Esophagus squamous epithelium (tissue), 5 donors: ENCODE measurements at places on chromosomes 11 and 22.

DNA sequence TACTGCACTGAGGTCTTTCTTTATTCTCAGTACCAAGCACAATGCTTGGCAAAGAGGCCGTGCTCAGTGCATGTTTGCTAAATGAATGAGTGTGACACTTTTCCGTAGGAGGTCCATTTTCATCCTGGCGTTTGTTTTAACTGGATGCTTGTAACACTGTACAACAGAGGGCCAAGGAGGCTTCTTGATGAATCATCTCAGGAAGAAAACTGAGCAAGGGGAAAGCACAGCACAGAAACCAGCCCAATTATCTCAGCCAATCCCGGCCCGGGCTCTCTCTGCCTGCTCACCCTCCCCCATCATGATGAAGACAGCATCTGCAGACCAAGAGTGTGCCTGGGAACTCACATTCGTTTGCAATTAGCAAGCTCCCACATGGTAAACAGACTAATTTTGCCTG is 570.3 kb downstream of the OPCML start:
- DNase-seq = no peak

DNA sequence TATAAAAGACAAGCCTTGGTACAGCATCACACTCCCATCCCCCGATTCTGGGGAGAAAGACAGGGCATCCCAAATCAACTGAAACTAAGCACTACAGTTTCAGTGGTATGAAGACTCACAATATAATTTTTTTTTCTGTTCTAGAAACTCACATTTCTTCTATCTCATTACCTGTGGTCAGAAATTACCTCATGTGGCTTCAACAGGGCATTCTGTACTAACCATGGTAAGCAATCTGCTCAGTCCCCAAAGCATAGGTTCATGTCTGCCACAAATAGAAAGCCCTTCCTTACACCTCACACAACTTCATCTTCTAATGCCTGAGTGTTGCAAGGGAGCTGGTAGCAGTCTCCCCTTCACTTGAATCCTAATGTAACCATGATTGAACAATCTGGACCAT is 147.4 kb upstream of the POU2AF2 start:
- no peak for DNase-seq

GRCh38 chr11:111001986-111002611 is 243.4 kb upstream of the POU2AF2 start:
- no peak for DNase-seq

DNA sequence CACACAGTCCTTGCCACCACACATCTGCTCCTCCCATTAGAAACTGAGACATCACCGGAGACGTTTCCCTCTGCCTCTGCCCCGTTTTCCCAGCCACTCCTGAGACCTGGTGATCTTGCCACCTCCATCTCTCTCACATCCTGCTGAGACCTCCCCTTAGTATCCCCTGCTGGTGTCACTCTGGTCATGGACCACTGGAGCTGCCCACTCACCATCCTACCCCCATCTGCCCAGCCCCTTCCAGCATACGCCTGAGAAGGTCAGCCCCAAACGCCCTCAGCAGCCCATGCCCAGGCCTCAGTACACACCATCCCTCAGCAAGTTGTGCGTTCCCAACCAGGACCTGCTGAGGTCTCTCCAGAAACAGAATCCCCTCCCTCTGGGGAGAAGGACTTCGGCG is 64.3 kb downstream of the SHANK2 start:
- DNase-seq = no peak

GRCh38 chr11:9315078-9315688 is 790 bp upstream of the TMEM41B start:
- DNase-seq = no peak

DNA sequence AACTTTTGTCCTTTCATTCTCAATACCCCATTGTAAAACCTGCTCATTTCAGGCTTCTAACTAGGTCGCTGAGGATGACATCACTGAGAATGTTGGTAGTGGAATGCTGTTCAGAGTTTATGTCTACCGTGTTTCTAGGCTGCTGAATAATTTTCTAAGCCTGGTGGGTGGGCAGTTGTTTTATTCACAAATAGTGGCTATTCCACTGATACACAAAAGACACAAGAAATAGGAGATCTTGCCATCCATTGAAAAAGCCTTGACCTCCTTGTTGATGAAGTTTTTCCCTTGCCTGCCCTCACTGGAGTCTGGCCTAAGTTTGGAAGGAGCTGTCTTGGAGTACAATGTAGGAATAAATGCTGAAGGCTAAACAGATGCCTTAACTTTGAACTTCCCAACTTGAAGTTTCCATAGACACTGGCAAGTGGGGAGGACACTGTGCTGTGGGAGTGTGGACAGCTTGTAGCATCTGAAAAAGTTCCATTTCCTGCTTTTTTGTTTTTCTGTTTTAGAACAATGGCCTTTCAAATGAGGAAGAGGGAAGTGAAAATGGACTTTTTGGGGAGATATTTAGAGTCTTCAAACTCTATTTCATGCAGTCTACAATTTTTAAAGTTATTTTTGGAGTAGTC is 59.2 kb downstream of the TRIM44 start:
- DNase-seq = no peak

- no peak for DNase-seq
Measured at GRCh38 chr11:59678813-59679165, 10.0 kb upstream of the PATL1 start.

GRCh38 chr11:95156133-95156721 is 66.6 kb downstream of the ENDOD1 start:
- no peak for DNase-seq

GRCh38 chr22:44541671-44542319 is 43.8 kb upstream of the RTL6 start:
- no peak for DNase-seq

GRCh38 chr22:27937453-27937852 is 18.4 kb upstream of the PITPNB start:
- DNase-seq = no peak

DNA sequence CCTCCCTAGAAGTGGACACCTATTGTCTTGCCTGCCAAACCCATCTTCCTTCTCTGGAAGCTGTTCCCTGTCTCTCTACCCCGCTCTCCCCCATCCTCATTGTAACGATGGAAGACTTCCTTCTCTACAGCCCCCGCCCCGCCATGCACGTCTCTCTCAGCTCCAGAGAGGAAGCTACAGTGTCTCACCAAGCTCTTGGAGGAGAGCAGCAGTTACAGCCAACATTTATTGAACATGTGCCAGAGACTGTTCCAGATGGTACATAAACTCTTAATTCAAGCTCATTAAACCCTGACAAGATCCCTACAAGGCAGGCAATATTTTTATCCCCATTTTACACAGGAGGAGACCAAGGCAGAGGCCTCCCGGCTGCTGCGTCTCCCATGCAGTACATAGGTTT is 15.1 kb downstream of the MCHR1 start:
- no peak for DNase-seq

DNA sequence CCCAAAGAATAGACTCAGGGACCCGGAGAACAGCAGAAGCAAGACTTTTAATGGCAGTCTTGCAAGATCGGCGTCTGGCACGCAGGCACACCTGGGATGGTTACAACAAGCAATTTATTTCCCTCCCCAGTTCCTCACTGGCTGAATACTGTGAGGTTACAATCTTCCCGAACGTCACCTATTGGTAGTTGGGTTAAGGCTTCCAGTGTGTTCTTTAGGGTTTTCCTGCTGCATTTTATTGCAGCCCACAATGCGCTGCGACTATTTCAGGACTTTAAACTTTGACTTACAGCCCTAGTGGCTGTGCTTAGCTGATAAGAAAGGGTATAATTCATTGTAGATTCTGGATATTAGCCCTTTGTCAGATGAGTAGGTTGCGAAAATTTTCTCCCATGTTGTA is 11.5 kb upstream of the TRIM68 start:
- no peak for DNase-seq

DNA sequence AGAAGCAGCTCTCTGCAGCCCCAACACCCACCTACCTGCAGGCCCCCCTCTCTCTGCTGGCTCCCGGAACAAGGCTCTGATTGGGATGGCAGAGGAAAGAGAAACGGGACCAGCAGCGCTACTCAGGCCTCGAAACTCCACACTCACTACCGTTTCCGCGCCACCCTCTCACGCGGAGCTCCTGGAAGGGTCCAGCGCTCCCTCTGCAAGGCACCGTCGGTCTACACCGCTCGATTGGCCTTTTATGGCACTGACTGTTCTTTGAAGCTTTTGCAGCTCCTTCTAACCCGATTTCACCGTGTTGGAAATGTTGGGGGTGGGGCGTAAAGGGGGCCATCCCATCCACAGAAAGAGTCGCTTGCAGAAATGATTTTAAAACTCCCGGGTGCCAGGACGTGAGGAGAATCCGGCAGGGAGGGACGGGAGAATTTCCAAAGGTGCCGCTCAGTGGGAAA is 323 bp upstream of the PANX1 start:
- DNase-seq = no peak

DNA sequence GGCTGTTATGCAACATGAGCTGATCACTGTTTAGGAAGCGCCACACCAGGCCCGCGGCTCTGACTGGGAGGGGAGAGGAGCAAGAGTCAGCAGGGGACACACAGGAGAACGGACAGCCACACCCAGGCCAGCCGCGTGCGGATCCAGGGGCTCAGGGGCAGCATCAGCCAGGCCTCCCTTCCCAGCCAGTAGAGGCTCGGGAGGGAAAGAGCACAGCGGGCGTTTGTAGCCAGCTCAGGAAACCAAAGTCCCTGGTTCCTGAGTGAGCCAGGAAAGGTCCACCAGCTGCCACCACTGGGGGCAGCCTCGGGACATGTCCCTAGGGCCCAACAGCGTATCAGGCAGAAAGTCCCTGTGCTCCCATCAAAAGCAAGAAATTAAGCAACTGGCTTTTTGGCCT is 71.8 kb upstream of the PITPNB start:
- DNase-seq = no peak

DNA sequence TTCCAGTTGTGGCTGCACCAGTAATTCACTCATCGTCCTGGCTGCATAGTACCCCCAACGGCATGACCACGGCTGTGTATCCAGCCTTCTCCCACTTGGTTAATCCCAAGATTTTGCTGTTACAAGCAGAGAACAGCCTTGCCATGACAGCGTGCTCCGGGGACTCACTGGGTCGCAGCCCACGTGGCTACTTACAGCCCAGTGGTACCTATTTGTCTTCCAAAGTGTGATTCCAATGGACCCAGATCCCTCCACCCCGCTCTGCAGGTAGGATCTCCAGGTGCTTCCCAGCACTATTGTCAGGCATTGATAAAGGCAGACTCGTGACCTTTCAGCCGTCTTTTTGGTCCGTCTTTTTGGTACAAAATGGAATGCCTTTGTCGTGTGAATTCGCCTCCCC is 119.0 kb upstream of the FGF3 start:
- DNase-seq = no peak

DNA sequence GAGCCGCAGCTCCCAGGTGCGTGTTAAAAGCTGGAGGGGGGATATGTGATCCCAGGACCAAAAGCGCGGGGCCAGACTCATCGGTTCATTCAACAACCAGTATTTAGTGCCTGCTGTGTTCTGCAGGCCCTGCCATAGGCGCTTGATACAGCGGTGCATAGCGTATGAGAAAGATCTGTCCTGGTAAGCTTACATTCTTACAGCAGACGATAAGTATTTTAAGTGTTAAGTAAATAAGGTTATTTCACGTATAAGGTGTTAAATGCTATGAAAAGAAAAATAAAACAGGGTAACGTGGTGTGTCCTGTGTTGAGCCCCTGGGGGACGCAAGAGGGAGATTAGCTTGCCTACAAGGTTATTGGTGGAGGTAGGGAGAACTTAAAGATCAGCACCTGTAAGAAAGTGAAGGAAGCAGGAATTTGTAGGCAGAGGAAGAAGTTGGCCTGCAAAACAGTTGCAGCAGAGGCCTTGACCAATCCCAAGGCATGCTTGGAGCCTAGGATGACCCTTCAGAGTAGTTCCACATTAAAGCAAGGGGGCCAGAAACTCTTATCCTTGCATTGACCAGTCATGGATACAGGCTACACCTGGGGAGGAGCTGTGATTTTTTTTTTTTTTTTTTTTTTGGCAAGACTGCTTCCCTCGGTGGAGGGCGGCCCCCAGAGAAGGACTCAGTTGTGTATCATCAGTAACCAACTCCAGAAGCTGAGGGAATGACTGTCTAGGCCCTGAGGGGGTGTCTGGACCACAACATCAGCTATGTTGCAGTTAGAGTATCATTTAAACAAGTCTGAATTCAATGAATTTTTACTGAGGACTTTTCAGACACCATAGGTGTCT is 487 bp upstream of the LIPT2 start:
- no peak for DNase-seq

GRCh38 chr11:66888282-66888681 is 31.4 kb downstream of the LRFN4 start:
- DNase-seq = no peak

- DNase-seq = no peak
Measured at GRCh38 chr11:39236916-39237315, 2222.5 kb downstream of the LRRC4C start.

DNA sequence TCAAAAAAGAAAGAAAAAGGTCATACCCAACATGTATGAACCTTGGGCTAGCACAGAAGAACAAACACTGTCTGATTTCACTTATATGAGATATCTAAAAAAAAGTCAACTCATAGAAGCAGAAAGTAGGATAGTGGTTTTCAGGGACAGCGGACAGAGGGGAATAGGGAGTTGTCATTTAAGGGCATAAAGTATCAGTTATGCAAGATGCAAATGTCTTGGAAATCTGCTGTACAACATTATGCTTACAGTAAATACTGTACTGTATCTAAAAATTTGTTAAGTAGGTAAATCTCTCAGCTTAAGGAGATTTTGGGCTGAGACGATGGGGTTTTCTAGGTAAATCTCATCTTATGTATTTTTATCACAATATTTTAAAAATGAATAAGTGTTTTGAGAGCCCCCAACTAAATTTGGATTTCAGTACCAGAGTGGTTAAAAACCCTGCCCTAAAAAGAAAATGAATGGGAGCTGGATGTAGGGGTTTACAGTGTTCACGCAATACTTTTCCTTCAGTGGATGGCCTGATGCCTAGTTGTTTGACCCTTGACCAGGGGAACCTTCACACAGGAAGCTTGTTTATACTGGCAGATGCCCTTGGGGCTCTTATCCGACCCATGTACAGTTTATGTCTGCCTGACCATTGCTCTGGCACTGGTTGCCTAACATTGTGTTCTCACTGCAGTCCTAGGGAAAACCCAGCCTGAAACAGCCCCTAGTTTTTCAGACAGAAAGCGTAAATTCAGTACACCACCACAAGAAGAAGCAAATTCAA is 34.8 kb downstream of the SLC22A9 start:
- no peak for DNase-seq

- DNase-seq = no peak
Measured at GRCh38 chr11:128022007-128022368, 565.4 kb downstream of the ETS1 start.

DNA sequence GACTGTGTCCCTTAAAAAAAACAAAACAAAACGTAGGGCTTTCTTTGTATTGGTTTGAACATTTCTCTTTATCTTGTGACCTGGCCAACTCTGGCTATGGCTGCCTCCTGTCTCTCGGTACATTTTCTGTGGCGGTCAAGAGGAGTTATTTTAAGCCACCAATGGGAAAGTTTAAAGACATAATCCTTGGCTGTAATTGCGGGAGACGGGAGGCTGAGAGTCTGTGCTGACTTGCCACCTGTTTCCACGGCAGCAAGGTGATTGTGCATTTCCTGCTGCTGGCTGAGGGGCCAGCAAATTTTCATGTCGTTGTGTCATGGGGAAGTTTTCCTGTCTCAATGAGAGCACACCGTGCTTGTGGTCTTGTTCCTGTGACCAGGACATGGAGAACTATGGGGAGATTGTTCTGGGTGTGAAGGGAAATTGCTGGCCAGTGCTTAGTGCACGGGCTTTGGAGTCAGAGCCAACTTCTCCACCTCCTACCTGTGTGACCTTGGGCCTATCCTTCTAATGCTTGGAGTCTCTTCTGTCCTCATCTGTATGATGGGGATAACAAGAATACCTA is 11.0 kb downstream of the PTPRJ start:
- DNase-seq = no peak
